ENCODE measurements at places on chromosomes 5 and 9. TPM values are rescaled to one million over a fixed set of nuclear protein-coding genes. Genes with fewer than 3 reads are reported as not detected.
A peak's percentile ranks its signal among the peaks of the same experiment; 100 is the strongest.

- H3K36me3 ChIP-seq, result no peaks in the 10 kb centered on the region
- no peak overlapping the region for H3K4me3 ChIP-seq
- no peaks in the 10 kb centered on the region for H3K4me1 ChIP-seq
- H3K27me3 ChIP-seq, result no peaks in the 10 kb centered on the region
- H3K27ac ChIP-seq, result no peak overlapping the region
Observed at GRCh38 chr9:26483991-26484390, 408.6 kb downstream of the CAAP1 start.

GRCh38 chr5:95005811-95006210 lies 279.1 kb downstream of the MCTP1 start:
- H3K4me1 ChIP-seq, result no peaks in the 10 kb centered on the region
- no peaks in the 10 kb centered on the region for H3K27me3 ChIP-seq
- no peaks in the 10 kb centered on the region for H3K36me3 ChIP-seq

- H3K27me3 ChIP-seq, result no peaks in the 10 kb centered on the region
- no peak overlapping the region for H3K27ac ChIP-seq
Observed at GRCh38 chr9:119697996-119698395, 328.8 kb upstream of the BRINP1 start.

GRCh38 chr9:34759432-34760134 lies 49.6 kb upstream of the CCL21 start:
- no peaks in the 10 kb centered on the region for H3K4me1 ChIP-seq
- H3K4me3 ChIP-seq, result no peak overlapping the region
- no peaks in the 10 kb centered on the region for H3K36me3 ChIP-seq
- no peaks in the 10 kb centered on the region for H3K27me3 ChIP-seq

DNA sequence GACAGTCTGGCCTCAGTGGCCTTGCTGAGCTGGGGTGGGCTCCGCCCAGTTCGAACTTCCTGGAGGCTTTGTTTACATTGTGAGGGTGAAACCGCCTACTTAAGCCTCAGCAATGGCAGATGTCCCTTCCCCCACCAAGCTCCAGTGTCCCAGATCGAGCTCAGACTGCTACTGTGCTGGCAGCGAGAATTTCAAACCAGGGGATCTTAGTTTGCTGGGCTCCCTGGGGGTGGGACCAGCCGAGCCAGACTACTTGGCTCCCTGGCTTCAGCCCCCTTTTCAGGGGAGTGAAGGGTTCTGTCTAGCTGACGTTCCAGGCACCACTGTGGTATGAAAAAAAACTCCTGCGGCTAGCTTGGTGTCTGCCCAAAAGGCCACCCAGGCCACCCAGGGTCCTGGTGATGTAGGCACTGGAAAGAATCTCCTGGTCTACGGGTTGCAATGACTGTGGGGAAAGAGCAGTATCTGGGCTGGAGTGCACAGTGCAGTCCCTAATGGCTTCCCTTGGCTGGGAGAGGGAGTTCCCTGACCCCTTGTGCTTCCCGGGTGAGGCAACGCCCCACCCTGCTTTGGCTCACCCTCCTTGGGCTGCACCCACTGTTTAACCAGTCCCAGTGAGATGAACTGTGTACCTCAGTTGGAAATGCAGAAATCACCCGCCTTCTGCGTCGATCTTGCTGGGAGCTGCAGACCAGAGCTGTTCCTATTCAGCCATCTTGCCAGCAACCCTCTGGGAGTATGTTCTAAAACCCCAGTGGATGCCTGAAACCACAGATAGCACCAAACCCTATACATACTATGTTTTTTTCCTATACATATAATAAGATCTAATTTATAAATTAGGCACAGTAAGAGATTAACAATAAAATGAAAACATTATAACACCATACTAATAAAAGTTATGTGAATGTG lies 95.5 kb downstream of the TMEM161B start:
- H3K4me3 ChIP-seq, result no peak overlapping the region
- no peaks in the 10 kb centered on the region for H3K36me3 ChIP-seq
- H3K27ac ChIP-seq, result no peak overlapping the region

DNA sequence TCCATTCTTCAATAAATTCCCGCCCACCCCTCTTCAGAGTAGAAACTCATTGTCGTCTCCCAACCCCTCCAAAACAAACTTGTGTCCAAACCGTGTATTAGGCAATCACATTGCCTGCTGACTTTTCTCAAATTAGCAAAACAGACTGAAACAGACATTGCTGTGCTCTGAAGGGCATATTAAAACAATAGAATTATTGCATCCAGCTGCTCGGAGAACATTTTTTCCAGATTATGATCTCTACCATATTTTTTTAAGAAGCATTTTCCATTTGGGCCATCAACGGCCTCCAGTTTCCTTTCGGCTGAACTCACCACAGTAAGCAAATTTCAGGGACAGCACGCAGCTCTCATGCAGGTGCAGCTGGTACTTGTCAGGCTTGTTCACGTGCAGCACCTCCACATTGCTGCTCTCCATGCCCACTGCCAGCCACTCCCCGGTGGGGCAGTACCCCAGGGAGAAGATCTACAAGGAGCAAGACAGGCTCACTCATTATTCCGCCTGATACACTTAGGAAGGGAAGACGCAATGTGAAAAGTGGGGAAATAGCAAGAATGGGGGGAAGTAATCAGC lies 104.1 kb downstream of the TLE1 start:
- H3K27me3 ChIP-seq, result no peaks in the 10 kb centered on the region
- no peak for DNase-seq
- no peak overlapping the region for H3K4me3 ChIP-seq
- H3K4me1 ChIP-seq, result peaks cover 21% of the 10 kb centered on the region

GRCh38 chr5:61416010-61416409 lies 84.0 kb downstream of the ZSWIM6 start:
- H3K4me3 ChIP-seq, result no peak overlapping the region
- peaks cover 10% of the 10 kb centered on the region for H3K4me1 ChIP-seq
- H3K27me3 ChIP-seq, result no peaks in the 10 kb centered on the region
- H3K27ac ChIP-seq, result no peak overlapping the region
- no peaks in the 10 kb centered on the region for H3K36me3 ChIP-seq

DNA sequence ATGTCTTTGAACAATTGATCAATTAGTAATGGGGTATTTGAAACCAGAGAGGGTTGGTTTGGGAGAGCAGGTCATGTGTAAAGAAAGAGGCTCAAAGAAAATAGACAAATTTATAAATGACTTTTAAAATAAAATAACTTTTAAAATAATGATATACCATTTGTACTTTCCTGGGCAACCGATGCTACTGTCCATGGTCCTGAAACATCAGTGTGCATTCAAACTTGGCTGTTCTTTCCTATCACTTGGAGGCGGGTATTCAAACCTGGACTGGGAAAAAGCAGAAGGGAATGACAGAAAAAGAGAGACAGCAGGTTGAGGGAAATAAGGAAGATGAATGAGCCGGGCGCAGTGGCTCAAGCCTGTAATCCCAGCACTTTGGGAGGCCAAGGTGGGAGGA lies 1446.4 kb upstream of the WWC1 start:
- no peak overlapping the region for H3K4me3 ChIP-seq
- no peaks in the 10 kb centered on the region for H3K27me3 ChIP-seq
- no peak for DNase-seq
- H3K27ac ChIP-seq, result no peak overlapping the region
- no peaks in the 10 kb centered on the region for H3K36me3 ChIP-seq

DNA sequence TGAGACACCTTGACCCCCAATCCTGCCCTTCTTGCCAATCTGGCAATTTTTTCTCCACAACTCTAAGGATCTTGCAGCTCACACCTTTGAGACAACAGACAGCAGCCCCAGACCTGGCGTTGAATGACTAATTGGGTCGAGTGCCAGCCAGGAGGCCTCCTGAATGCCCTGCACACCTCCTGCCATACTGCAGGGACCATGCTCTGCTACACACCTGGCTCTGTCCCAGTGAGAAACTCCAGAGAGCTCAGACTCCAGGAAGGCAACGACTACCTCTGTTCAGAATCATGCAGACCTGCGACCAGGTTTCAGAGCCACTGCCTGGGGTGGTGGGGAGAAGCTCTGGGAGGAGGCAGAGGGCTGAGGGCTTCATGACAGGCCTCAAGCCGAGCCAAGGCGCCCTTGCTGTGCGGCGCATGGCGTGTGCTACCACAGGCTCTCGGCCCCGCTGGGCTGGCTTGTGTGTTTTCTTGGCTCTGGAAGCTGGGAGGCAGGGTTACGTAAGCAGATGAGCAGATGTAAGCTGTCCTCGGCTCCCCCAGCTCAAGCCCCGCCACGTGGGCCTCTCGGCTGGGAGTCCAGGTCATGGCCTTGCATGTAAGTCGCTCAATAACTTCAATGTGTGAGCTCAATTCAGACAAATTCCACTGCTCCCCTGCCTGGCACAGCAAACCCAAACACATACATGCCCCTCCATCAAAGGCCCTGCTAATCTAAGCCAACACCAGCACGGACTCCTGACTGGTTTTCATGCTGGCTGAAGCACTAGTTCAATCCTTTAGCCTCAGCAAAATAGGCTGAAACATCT lies 27.5 kb downstream of the B4GALT1 start:
- no peaks in the 10 kb centered on the region for H3K36me3 ChIP-seq
- DNase-seq, result peak; percentile 69
- H3K27me3 ChIP-seq, result no peaks in the 10 kb centered on the region
- H3K4me3 ChIP-seq, result no peak overlapping the region
- peaks cover 92% of the 10 kb centered on the region for H3K4me1 ChIP-seq
- H3K27ac ChIP-seq, result peak overlapping the region; percentile 59

GRCh38 chr5:124923131-124923530 lies 176.7 kb upstream of the ZNF608 start:
- H3K4me1 ChIP-seq, result no peaks in the 10 kb centered on the region
- H3K27me3 ChIP-seq, result no peaks in the 10 kb centered on the region
- no peak overlapping the region for H3K4me3 ChIP-seq

DNA sequence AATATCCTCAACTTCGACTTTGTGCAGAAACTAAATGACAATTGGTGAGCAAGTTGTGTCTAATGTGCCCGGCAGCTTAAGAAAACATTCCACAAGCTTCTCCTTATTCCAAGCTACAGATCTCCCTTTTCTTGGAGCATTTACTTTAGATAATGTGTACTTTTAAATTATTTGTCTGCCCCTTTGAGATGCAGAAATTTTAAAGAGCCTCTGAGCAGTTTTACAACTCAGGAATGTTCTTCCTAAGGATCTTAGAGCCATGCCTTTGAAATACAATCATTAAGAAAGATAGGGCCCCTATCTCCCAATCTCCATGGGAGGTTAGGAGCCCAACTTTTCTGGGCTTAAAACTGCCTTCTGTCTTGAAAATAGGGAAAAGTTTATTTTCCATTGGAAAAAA lies 723.7 kb upstream of the COX7C start:
- no peak overlapping the region for H3K27ac ChIP-seq
- H3K27me3 ChIP-seq, result no peaks in the 10 kb centered on the region
- no peaks in the 10 kb centered on the region for H3K36me3 ChIP-seq
- DNase-seq, result no peak

DNA sequence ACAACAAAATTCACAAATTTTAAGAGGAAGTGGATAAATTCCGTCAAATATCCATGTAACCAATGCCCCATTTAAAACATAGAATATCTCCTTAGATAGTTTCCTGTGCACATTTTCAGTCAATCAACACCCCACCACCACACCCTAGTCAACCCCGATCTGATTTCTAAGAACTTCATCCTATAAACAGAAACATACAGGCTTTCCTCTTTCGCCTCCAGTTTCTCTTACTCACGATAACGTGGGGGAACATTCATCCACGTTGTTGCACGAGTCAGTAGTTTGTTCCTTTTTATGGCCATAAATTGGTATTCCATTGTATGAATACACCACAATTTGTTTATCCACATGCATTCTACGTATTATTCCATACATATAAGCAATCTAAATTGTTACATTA lies 35.6 kb upstream of the TRIO start:
- H3K27ac ChIP-seq, result no peak overlapping the region
- H3K4me3 ChIP-seq, result no peak overlapping the region
- H3K4me1 ChIP-seq, result no peaks in the 10 kb centered on the region
- no peaks in the 10 kb centered on the region for H3K36me3 ChIP-seq

- no peaks in the 10 kb centered on the region for H3K36me3 ChIP-seq
- H3K27me3 ChIP-seq, result no peaks in the 10 kb centered on the region
- H3K4me1 ChIP-seq, result no peaks in the 10 kb centered on the region
- no peak overlapping the region for H3K4me3 ChIP-seq
- DNase-seq, result no peak
Observed at GRCh38 chr5:132309679-132310078, 15.5 kb downstream of the SLC22A4 start.

- no peaks in the 10 kb centered on the region for H3K27me3 ChIP-seq
- peak overlapping the region; percentile 84 for H3K27ac ChIP-seq
- peaks cover 8% of the 10 kb centered on the region for H3K4me1 ChIP-seq
- no peak overlapping the region for H3K4me3 ChIP-seq
Observed at GRCh38 chr5:160064417-160064810, 54.8 kb downstream of the PWWP2A start.

- H3K27me3 ChIP-seq, result no peaks in the 10 kb centered on the region
- no peak overlapping the region for H3K4me3 ChIP-seq
- no peak for DNase-seq
- no peaks in the 10 kb centered on the region for H3K36me3 ChIP-seq
- no peaks in the 10 kb centered on the region for H3K4me1 ChIP-seq
- no peak overlapping the region for H3K27ac ChIP-seq
Observed at GRCh38 chr5:109234381-109234780, 175.4 kb downstream of the PJA2 start.

DNA sequence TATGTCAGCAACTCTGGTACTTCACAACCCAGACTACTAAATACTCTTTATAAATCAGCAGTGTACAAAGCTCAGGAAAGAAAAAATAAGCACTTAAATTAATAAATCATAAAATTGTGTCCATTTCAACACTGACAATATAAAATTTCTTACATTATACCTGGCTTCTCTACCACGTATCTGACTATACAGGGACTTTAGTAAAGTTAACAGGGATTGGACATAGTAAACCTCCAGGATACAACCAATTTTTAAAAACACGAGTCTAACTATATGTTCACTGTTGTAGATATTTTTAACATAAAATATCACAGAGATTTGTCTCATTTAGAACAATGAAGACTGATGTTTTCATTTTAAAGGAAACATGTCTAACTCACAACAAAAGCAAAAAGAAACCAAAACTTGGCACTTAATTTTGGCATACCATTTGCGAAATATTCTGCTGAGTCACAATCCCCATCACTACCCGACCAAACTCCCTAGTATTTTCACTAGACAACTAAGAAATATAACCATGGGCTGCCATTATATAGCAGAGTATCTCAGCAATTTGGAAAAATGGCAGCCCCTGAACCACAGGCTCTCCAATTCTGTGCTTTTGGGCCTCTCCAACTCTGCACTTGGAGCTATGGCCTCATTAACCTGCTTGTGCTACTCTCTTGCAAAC lies 14.4 kb downstream of the FAM169A start:
- peak overlapping the region; percentile 81 for H3K27ac ChIP-seq
- peak overlapping the region; percentile 41 for H3K4me3 ChIP-seq
- no peak for DNase-seq
- peaks cover 6% of the 10 kb centered on the region for H3K4me1 ChIP-seq
- H3K27me3 ChIP-seq, result no peaks in the 10 kb centered on the region

The ZNF658 gene
- total RNA-seq, result 1.0 TPM

The PCDHGA7 gene
- 0.67 TPM for total RNA-seq

The KIF4B gene
- total RNA-seq, result 0.17 TPM

The TSSK1B gene
- not detected for total RNA-seq

The ADGRD2 gene
- total RNA-seq, result not detected

The EQTN gene
- 0.08 TPM for total RNA-seq

The IRX4 gene
- not detected for total RNA-seq

The CBY3 gene
- not detected for total RNA-seq
